GDM1 (cell line): ENCODE measurements at places on chromosomes 13 and 19.

DNA sequence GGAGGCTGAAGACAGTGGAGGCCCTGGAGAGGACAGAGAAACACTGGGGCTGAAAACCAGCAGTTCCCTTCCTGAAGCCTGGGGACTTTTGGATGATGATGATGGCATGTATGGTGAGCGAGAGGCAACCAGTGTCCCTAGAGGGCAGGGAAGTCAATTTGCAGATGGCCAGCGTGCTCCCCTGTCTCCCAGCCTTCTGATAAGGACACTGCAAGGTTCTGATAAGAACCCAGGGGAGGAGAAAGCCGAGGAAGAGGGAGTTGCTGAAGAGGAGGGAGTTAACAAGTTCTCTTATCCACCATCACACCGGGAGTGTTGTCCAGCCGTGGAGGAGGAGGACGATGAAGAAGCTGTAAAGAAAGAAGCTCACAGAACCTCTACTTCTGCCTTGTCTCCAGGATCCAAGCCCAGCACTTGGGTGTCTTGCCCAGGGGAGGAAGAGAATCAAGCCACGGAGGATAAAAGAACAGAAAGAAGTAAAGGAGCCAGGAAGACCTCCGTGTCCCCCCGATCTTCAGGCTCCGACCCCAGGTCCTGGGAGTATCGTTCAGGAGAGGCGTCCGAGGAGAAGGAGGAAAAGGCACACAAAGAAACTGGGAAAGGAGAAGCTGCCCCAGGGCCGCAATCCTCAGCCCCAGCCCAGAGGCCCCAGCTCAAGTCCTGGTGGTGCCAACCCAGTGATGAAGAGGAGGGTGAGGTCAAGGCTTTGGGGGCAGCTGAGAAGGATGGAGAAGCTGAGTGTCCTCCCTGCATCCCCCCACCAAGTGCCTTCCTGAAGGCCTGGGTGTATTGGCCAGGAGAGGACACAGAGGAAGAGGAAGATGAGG lies 1.5 kb downstream of the PPP1R15A start:
- no peak for DNase-seq

DNA sequence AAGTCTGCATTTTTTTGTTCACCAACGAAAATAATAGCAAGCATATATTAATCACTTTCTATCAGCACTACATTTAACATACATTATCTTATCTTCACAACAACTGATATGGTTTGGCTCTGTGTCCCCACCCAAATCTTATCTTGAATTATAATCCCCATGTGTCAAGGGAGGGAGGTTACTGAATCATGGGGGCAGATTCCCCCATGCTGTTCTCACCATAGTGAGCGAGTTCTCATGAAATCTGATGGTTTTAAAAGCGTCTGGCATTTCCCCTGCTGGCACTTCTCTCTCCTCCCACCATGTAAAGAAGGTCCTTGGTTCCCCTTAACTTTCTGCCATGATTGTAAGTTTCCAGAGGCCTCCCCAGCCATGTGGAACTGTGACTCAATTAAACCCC lies 235.7 kb upstream of the RXFP2 start:
- DNase-seq: no peak

- no peak for DNase-seq
Measured at GRCh38 chr13:21443171-21443570, 15.9 kb downstream of the ZDHHC20 start.

GRCh38 chr19:41203371-41203770 lies 10.4 kb downstream of the CYP2S1 start:
- no peak for DNase-seq

DNA sequence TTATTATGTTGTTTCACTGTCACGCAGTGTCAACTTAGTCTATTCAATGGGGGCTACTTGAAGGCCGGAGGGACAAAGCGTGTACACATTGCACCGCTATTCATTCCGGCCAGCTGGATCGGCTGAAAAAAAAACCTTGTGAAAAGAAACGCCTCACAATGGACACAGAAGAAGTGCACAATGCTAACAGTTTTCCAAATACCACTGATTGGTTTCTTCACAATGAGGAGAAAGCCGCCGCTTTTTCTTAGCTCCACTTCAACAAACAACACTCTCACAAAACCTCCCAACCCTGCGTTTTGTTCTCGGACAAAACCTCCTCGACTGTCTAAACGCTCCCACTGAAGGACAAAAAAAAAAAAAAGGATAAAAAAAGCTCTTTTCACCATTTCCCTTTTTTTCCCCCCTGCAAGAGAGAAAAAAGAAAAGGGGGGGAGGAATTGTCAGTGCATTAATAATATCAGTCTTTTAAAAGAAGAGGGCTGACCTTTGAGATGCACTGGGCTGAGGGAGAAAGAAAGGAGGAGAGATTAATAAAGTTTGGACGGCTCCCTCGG lies 5.4 kb downstream of the SOX21 start:
- DNase-seq: no peak
